DMS79 treated with DMSO at 0.1 percent for 48 hours (cell line): ENCODE measurements at places on chromosomes 13 and 19.

- DNase-seq: no peak
Observed at GRCh38 chr13:79519255-79519654, 38.3 kb downstream of the NDFIP2 start.

GRCh38 chr19:5588441-5588840 lies 20.7 kb upstream of the TINCR start:
- no peak for DNase-seq

GRCh38 chr19:29402563-29402962 lies 123.2 kb upstream of the VSTM2B start:
- DNase-seq: no peak

DNA sequence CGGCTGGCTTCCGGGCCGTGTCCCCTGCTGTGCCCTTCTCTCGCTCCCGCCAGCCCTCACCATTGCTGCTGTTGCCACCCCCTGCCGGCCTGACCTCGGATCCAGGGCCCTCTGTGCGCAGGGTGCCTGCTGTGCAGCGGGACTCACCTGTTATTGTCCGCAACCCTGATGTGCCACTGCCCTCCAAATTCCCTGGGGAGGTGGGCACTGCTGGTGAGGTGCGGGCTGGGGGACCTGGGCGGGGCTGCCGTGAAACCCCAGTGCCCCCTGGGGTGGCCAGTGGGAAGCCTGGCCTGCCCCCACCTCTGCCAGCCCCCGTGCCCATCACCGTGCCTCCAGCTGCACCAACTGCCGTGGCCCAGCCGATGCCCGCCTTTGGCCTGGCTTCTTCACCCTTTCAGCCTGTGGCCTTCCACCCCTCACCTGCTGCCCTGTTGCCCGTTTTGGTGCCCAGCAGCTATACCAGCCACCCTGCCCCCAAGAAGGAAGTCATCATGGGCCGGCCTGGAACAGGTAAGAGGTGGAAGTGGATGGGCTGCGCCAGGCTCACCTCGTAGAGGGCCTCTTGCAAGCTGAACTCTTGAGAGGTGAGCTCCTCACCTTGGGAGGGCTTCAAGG lies 5.1 kb downstream of the CIC start:
- DNase-seq: no peak

GRCh38 chr19:459724-460511 lies 915 bp downstream of the SHC2 start:
- DNase-seq: peak; percentile 54

GRCh38 chr19:35310811-35311465 lies 18.0 kb upstream of the CD22 start:
- DNase-seq: no peak

DNA sequence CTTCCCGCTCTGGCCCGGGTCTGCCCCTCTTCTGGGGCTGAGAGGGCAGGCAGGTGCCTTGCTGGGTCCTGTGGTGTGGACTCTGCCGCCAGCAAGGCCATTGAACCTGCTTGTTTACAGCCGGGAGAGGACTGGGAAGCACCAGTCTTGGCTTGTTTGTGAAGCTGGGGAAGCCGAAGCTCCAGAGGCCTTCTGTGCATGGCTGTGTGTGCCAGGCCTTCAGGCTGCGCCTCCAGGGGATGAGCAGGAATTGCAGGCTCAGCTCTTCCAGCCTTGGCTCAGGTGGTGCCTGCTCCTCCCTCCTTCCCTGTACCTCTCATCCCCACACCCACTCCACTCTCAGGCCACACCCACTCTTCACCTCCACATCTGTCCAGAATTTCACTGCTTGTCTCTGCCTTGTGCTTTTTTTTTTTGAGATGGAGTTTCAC lies 17.5 kb downstream of the NDUFB7 start:
- DNase-seq: peak; percentile 90

- DNase-seq: no peak
Observed at GRCh38 chr13:97211300-97211699, 10.8 kb upstream of the MBNL2 start.

- no peak for DNase-seq
Observed at GRCh38 chr19:27972291-27973040, 1240.5 kb downstream of the UQCRFS1 start.

GRCh38 chr13:31686670-31687425 lies 52.5 kb upstream of the RXFP2 start:
- no peak for DNase-seq

- no peak for DNase-seq
Observed at GRCh38 chr19:12773571-12773970, 1.8 kb downstream of the HOOK2 start.

DNA sequence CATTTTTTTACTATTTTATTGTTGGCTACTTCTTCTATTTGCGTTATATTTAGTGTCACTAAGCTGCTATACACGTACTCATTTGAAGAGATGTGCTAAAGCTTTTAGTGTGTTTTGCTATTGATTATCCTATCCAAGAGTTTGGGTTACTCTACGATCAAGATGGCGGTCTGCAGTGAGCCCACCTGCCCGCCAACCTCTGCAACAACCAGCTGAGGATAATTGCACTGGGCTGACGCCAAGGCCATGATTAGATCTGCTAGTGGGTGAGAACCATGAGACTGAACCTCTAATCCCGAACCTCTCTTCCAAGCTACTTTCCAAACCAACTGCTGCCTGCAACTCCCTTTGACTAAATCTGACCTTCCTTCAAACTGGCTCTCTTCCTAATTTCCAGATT lies 1.8 kb downstream of the CPB2 start:
- no peak for DNase-seq

DNA sequence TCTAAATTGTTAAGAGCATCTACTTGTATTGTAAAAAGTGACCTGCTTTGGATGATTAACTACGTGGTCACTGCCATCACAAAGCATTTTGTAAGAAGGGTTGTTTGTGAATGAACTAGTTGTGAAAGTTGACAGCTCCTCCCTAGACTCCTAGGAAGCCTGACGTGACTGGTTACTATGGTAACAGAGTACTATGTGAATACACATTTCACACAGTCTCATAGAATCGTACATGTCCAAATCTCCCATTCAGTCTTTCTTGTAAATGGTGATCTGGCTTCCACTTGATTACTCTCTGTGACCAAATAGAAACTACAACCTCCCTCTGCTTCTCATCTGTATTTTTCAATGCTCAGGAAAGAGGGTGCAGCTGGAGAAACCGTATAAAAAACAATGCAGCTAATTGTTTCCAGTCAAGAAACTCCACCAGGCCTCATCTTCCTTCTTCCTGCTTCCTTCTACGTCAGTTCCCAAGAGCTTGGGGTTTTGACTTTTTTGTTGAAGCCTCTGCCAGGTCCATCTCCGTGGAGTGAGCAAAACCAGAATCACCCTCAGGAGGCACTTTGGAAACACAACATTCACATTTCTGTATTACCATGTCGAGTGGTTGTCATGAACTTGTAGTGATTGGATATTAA lies 83.4 kb downstream of the GPC6 start:
- peak; percentile 25 for DNase-seq

GRCh38 chr19:43425567-43426392 lies 11.1 kb downstream of the TEX101 start:
- DNase-seq: peak; percentile 9

- DNase-seq: peak; percentile 3
Observed at GRCh38 chr13:46675016-46675415, 121.9 kb downstream of the ESD start.

DNA sequence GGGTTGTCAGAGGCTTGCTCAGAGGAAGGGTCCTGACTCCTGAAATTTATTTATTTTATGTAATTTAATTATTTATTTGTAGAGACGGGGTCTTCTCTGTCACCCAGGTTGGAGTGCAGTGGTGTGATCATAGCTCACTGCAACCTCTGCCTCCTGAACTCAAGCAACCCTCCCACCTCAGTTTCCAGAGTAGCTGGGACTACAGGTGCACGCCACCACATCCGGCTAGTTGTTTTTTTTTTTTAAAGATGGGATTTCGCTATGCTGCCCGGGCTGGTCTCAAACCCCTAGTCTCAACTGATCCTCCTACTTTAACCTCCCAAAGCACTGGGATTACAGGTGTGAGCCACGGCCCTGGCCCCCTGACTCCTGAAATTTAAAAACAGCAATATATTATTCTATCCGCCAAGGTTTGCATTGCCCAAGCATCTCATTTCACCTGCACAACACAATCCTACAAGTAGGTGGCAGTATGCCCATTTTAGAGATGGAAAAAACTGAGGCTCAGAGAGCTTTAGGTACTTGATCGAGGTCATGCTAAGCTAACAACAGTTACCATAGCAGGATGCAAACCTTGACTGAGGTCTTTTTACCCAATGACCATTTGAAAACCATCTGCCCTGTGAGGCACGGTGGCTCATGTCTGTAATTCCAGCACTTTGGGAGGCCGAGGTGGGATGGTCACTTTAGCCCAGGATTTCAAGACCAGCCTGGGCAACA lies 18.1 kb downstream of the ARHGEF18 start:
- DNase-seq: no peak

DNA sequence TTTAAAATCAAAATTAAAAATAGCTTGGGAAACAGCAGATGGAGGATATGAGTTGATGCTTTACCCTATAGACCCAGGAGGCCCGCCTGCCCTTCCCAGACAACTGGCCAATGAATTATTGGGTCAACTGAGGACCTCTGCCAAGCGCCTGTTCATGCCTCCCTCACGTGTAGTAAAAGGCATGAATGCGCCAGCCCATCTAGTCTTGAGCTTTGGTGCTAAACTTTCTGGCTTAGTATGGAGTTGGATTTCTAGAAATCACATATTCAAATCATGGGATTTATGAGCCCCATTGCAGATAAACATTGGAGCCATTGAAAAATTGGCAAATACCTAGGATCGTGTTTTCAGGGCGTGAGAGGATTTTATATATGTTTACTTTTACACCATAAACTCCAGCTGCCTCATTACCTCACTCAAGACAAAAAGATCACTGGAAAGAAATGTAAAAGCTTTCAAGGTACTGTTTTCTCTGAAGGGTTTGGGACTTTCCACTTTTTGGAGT lies 47.1 kb downstream of the COL4A2 start:
- peak; percentile 17 for DNase-seq

- peak; percentile 55 for DNase-seq
Observed at GRCh38 chr13:101258071-101258470, 158.2 kb downstream of the NALCN start.

DNA sequence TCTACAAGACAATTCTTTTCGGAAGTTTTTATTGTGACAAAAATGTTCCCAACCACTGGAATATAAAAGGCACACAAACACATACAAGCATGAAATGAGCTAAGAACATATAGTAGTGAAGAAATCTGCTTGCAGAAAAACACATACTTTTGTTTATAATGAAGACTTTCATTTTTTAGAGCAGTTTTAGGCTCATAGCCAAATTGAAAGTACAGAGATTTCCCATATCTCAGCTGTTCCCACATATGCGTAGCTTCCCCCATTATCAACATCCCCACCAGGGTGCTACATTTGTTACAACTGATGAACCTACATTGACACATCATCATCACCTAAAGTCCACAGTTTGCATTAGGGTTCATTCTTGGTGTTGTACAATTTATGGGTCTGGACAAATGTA lies 249.4 kb downstream of the KCTD12 start:
- no peak for DNase-seq

- no peak for DNase-seq
Observed at GRCh38 chr13:31101472-31102170, 60.1 kb downstream of the HSPH1 start.

GRCh38 chr19:37902668-37903067 lies 3.7 kb downstream of the WDR87 start:
- DNase-seq: peak; percentile 81

GRCh38 chr19:47363758-47364531 lies 14.8 kb downstream of the DHX34 start:
- no peak for DNase-seq

GRCh38 chr13:98878486-98879126 lies 99.3 kb downstream of the DOCK9 start:
- no peak for DNase-seq

- DNase-seq: no peak
Observed at GRCh38 chr13:35231426-35231825, 245.1 kb downstream of the MAB21L1 start.

- DNase-seq: no peak
Observed at GRCh38 chr19:18995804-18996241, 37.5 kb downstream of the SUGP2 start.

DNA sequence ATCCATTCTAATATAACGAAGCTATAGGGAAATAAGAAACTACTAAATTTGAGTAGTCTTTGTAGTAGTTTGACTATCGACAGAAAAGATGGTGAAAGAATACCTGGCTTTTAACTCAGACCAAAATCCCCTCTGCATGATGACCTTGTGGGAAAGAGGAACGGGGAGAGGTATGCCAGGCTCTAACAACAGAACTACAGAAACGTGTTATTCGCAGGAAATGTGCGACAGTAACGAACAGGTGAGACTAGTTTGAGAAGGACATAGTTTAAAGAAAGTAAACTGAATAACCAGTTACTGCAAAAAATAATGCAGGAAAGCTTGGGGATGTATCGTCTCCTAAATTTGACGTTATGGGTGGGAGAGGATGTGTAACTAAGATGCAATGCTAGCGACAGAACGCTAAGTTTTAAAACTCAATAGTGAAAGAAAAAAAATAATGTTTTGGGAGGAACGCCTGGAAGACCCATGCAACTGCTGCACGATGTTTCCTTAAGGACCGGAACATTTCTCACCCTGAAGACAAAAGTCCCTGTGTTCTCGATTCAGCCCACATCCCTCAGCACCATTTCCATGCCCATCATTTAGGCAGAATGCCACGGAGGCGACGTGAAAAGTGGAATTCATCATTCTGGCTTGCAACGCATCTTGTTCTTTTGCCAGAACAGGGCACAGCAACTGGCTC lies 1.6 kb upstream of the RAP2A start:
- DNase-seq: peak; percentile 72

DNA sequence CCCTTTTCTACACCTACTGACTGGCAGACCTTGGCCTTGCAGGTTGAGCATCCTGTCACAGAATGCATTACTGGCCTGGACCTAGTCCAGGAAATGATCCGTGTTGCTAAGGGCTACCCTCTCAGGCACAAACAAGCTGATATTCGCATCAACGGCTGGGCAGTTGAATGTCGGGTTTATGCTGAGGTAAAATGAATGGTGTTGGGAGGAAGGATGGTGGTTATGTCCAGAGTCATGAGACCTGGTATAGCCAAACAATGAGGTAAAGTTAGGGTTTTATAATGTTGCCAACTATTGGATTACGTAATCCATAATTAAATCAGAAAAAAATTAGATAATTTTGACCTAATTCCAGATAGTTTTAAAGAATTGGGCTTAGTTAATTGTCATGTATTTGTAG lies 212.5 kb downstream of the PCCA start:
- DNase-seq: peak; percentile 94

GRCh38 chr19:35144600-35145436 lies 1.8 kb downstream of the FXYD7 start:
- DNase-seq: peak; percentile 51

DNA sequence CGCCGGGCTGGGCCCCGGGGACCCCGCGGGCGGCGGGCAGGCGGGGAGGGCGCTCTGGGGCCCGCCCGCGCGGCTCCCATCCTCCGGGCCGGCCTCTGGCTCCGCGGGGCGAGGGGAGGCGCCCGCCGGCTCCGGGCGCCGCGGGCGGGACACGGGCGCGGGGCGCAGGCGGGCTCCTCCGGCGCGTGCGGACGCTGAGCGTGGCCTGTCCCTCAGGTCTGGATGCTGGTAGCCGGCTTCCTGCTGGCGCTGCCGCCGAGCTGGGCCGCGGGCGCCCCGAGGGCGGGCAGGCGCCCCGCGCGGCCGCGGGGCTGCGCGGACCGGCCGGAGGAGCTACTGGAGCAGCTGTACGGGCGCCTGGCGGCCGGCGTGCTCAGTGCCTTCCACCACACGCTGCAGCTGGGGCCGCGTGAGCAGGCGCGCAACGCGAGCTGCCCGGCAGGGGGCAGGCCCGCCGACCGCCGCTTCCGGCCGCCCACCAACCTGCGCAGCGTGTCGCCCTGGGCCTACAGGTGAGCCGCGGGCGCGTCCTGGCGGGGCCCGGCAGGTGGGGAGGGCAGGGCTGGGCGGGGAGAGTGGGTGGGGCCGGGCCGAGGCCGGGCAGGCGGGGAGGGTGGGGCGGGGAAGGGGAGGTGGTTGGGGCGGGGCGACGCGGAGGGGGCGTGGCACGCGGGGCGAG lies 420 bp downstream of the IL17D start:
- DNase-seq: peak; percentile 31
